ENCODE measurements at places on chromosomes 7 and 10. TPM values are rescaled to one million over a fixed set of nuclear protein-coding genes. Genes with fewer than 3 reads are reported as not detected.

VAX1 gene
- 26.3 TPM for total RNA-seq

GRCh38 chr10:25555865-25556264 lies 378.2 kb upstream of the MYO3A start:
- no peaks in the 10 kb centered on the region for H3K27me3 ChIP-seq
- H3K36me3 ChIP-seq: no peaks in the 10 kb centered on the region
- H3K4me3 ChIP-seq: no peak overlapping the region
- peaks cover 7% of the 10 kb centered on the region for H3K4me1 ChIP-seq
- no peak for DNase-seq
- H3K27ac ChIP-seq: no peak overlapping the region

GRCh38 chr10:122190176-122190943 lies 80.7 kb upstream of the BTBD16 start:
- no peak overlapping the region for H3K4me3 ChIP-seq
- peaks cover 10% of the 10 kb centered on the region for H3K4me1 ChIP-seq
- H3K27ac ChIP-seq: no peak overlapping the region
- DNase-seq: no peak
- H3K27me3 ChIP-seq: no peaks in the 10 kb centered on the region
- peaks cover 5% of the 10 kb centered on the region for H3K36me3 ChIP-seq

- no peak for DNase-seq
- no peaks in the 10 kb centered on the region for H3K36me3 ChIP-seq
These were observed 574.9 kb downstream of the CCSER2 start for GRCh38 chr10:84903320-84903719.

DNA sequence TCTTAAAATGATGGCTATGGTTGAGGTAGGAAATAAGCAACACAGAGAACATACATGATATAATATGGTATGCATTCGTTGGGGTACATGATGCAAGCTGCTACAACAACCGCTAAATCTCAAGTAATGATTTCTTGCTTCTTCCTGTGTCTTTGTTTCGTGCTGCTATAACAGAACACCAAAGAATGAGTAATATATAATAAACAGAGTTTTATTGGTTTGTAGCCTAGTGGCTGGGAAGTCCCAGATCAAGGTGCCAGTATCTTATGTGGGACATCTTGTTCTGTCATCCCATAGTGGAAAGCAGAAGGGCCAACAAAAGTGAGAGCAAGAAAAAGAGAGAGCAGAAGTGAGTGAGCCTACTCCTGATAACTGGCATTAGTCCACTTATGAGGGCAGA lies 689.7 kb downstream of the SUGCT start:
- H3K36me3 ChIP-seq: no peaks in the 10 kb centered on the region
- peaks cover 8% of the 10 kb centered on the region for H3K4me1 ChIP-seq
- no peak overlapping the region for H3K4me3 ChIP-seq
- no peak overlapping the region for H3K27ac ChIP-seq
- no peak for DNase-seq
- no peaks in the 10 kb centered on the region for H3K27me3 ChIP-seq

Measured in endothelial cell (in vitro differentiated cells).